MV-4-11 (cell line): ENCODE measurements at places on chromosomes 2 and 18.

DNA sequence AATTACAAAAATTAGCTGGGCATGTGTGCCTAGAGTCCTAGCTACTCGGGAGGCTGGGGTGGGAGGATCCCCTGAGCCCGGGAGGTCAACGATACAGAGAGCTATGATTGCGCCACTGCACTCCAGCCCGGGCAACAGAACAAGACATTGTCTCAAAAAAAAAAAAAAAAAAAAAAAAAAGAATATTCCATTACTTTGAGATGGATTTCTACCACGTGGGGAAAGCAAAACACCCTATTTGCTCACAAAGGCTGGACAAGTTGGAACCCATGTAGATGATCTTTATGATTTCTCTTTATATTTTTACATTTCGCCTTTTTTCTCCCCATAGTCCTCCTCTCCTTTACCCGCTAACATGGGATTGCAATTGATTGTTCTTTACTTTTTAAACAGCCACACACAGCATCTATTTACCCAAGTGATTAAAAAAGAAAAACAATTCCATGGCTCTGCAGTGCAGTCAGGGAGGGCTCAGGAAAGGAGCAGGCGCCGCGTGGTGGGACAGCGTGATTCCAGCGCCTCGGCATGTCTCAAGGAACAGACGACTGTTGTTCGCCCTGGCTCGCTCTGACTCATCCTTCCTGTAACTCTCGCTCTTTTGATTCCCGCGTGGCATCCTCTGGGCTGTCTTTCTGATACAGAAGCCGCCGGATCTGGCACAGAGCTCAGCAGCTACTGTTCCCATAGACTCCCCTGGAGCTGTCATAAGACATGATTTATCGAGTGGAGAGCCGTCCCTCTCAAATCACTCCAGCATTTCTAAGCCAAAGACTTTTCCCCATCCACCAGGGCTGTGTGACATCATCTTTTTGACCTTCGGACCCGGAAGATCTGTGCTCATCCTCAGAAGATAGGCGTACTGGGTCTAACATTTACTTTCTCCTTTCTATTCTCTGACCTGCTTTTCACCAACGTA, 230.4 kb upstream of the AGAP1 start:
- DNase-seq = no peak

DNA sequence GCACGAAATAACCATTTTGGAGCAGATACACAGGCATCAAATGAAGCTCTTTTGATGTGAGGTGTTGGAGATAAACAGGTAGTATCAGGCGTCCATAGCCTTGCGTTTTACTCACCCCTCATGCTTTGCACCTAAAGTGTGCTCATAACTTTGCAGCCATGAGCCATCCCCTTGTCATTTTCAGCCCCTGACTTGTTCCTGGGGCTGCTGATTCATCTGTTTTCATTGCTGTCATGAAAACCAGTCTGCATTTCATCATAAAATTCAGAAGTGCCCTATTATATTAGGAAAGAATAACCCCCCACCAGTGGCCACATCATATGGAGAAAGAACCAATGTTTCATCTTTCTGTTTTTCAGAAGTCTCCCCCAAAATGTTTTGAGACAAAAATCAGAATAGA, 329.7 kb upstream of the NRP2 start:
- DNase-seq = no peak

DNA sequence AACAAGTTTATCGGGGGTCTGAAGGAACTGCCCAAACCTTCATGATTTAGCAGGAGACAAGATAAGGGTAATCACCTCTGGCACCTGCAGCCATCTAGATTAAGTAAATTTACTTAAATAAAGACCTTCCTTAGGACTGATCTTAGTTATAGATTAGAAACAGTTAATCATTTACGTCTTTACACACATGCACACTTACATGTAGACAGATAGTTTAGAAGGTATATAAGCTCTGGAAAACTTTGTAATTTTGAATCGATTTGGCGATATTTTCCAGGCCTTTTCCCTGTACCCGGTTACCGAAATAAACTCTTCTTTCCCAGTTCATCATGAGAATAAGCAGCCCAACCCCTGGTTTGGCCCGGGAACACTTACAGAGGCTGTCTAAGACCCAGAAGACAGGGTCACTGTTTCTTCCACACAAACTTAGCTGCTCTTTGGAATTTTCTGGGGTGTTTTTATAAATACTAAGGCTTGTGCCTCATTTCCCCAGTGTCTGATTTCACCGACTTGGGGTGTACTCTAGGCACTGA, 560 bp upstream of the SKA1 start:
- DNase-seq = no peak

DNA sequence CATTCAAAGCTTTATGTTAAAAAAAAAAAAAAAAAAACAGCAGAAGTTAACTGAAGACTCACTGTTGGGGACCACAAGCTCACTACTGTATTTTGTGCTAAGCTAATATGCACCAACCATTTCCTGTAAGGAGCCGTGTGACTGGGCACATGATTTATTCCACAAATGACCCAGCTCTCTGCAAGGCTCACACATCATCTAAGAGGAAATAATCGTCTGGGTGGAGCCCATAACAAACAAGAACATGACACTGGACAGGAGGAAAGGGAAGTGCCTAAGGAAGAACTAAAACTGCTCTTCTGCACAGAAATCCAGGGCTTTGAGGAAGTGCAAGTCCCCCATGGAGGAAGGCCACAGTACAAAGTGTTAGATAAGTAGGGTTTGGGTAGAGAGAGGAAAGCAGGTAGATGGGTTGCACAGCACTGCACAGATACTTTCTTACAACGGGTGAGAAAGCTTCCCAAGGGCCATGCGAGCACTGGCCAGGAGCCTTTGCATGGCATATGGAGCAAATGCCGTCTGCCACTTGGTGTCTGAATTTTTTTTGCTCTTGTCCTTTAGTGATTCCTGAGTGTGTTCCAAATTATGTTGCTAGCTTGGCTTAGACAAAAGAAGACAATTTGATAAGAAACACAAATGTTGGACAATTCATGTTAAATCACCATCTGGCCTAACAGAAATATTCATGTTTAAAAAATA, 24.4 kb downstream of the NFE2L2 start:
- DNase-seq = peak; percentile 99

- peak; percentile 7 for DNase-seq
These were observed 25.2 kb upstream of the ACVR1 start for GRCh38 chr2:157901325-157901724.

DNA sequence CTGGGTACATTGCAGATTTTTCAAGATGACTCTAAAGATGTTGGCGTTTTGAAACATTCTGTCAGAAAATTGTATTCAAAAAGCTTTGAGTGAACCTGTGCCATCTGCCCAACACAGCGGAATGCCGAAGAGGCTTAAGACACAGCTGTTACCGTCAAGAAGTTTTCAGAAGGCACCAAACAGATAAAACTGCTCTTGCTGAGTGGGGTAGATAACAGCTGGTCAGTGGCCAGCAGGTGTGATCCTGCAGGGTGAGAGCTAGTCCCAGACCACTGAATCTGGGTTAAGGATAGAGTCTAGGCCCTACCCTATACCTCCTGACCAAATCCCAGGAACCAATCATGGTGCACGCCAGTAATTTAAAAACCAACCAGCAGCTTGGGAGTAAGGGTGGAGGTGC, 60.5 kb upstream of the B3GNT7 start:
- DNase-seq = no peak

GRCh38 chr18:22113144-22113844, 56.1 kb upstream of the GATA6 start:
- no peak for DNase-seq

- no peak for DNase-seq
These were observed at the start of gene MSTN for GRCh38 chr2:190062601-190063000. Gene MSTN (minus strand): TSS chr2:190062729. CDS start chr2:190062596, 133 bp downstream.
